ENCODE measurements at places on chromosomes 16 and 17. TPM values are rescaled to one million over a fixed set of nuclear protein-coding genes. Genes with fewer than 3 reads are reported as not detected.

Gene TMEM100
- total RNA-seq = not detected

Gene KRTAP3-1
- 0.81 TPM for total RNA-seq

Gene RAB37
- 1.1 TPM for total RNA-seq

Gene NOG
- total RNA-seq = not detected

Gene SNX20
- not detected for total RNA-seq

Gene CCDC144A
- total RNA-seq = not detected

Gene GOT2
- 121 TPM for total RNA-seq

Gene GUCY2D
- total RNA-seq = not detected

Gene ABCC12
- not detected for total RNA-seq

Gene TMIGD1
- not detected for total RNA-seq

Gene CTRL
- total RNA-seq = 1.1 TPM

Gene ALG1
- total RNA-seq = 75.6 TPM
